ENCODE measurements at places on chromosomes 1 and 21.
A peak's percentile ranks its signal among the peaks of the same experiment; 100 is the strongest.

DNA sequence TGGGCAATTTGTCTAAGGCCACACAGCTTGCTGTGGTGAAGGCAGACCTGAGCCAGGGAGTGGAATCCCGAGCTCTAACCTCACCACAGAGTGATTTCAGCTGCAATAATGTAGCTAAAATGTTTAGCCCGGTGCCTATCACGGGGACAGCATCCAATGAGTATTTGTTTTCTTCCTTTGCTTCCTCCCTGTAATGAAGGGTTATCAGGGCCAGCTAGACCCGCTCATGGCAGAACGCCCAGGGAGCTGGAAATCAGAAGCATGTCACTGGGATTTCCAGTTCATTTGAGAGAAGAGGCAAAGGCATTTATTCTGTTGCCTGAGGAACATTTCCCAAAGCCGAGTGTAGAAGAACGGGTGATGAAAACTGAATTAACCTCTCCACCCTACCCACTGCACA is 183.1 kb downstream of the ZSCAN20 start:
- no peak for DNase-seq

DNA sequence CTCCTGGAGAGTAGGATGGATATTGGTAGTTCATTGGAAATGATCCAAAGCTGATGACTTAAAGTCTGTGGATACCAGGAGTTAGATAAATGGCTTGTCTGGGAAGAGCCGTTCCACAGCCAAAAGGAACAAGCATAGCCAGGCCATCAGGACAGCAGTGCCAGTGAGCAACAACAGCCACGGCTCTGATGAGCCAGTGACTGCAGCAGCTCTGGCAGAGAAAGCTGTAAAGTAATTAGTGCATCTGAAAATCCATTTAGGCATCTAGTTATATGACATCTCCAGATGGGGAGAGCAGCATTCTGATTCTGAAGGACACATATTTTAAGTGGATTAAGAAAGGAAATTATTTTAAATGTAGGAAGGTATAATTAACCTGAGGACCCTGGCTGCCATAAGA is 256.2 kb upstream of the PLXNA2 start:
- no peak for DNase-seq

DNA sequence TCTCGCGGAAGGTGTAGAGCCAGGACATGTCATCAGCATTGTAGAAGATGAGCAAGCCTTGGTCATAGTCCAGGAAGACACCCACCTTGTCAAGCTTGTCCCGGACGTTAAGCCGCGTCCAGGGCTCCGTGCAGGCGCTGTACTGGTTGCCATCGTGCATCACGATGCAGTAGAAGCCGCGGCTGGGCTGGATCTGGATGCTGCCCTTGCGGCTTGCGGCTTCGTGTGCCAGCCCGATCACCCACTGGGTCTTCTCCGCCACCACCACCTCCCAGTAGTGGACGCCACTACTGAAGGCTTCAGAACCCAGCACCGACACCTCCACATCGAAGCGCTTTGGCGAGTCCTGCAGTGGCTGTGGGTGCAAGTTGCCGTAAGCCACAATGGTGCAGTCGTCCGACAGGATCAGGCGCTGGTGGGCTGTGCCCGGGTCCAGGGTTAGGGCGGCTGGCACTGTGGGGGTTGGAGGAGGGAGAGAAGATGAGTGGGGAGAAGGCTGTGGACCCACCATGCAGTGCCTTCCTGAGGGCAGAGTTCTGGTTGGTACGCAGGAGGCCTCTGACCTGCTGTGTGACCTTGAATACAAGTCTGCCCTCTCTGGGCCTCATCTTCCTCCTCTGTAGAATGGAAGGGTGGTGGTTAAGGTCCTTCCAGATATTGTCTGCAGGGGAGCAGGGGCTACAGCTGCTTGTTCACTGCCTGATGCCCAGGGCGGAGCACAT is 34.4 kb downstream of the TRIM62 start:
- DNase-seq, result no peak

DNA sequence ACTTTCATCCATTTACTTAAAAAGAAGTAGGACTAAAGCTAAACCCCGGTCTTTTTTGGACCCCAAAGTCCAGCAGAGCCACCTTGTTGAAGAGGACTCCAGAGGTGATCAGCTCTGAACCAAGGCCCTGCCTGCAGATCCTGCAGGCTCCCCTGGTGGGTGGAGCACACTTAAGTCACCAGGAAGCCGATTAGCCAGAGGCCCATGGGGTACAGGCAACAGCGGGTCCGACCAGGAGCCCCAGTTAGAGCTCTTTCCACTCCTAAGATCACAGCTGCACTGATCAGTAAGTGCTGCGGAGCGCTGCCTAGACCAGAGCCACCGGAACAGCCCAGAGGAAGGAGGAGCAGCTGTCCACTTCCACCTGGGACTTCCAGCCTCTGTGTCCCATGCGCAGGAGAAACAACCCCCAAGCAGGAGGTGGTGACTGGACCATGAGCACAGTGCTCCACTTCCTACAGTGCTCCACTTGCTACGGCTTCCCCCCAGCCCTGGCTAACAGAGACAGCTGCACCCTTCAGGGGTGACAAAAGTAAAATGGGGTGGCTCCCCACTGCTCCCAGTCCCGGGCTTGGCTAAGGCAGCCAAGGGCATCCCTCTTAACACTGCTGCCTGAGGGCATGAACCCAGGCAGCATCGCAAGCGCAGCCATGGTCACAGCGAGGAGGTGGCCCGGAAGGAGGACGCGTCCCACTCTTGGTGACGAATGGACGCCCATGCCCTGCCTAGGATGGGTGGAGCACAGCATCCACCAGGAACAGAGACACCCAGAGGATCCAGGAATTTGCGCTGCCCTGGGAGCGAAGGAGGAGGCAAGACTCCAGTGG is 58.0 kb downstream of the NPHP4 start:
- DNase-seq, result no peak

GRCh38 chr1:43037466-43037865 is 78.8 kb upstream of the SLC2A1 start:
- DNase-seq, result no peak

- DNase-seq, result no peak
Measured at GRCh38 chr1:74842726-74843125, 109.8 kb downstream of the TYW3 start.

DNA sequence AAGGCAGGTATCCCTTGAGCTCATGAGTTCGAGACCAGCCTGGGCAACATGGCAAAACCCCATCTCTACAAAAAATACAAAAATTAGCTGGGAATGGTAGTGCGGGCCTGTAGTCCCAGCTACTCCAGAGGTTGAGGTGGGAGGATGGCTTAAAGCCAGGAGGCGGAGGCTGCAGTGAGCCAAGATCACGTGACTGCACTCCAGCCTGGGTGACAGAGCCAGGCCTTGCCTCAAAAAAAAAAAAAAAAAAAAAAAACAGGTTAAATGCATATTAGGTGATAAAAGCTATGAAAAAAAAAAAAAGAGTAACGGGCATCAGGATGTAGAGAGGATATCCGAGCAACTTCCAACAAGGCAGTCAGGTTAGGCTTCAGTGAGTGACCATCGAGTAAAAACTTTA is 2.8 kb upstream of the SRRM1 start:
- DNase-seq, result peak; percentile 23

- no peak for DNase-seq
Measured at GRCh38 chr1:37755951-37756560, 8.9 kb downstream of the EPHA10 start.

DNA sequence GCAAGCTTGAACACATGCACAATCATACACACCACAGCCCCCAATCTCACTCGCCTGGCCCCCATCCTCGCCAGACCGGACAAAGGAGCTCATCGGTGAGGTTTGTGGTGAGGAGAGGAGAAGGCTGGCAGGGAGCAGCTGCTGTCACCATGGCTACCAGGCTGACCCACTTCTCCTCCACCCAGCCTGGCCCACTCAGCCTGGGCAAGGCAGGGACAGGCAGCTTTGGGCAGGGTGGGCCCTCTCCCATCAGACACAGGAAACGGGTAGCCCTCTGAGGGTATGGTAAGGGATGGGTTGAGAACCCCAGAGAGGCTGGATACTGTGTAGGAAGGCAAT is 15.9 kb downstream of the RIMS3 start:
- no peak for DNase-seq

GRCh38 chr1:81392526-81393226 is 408.1 kb upstream of the ADGRL2 start:
- no peak for DNase-seq

- DNase-seq, result no peak
Measured at GRCh38 chr21:41653954-41654491, 112.8 kb downstream of the RIPK4 start.

DNA sequence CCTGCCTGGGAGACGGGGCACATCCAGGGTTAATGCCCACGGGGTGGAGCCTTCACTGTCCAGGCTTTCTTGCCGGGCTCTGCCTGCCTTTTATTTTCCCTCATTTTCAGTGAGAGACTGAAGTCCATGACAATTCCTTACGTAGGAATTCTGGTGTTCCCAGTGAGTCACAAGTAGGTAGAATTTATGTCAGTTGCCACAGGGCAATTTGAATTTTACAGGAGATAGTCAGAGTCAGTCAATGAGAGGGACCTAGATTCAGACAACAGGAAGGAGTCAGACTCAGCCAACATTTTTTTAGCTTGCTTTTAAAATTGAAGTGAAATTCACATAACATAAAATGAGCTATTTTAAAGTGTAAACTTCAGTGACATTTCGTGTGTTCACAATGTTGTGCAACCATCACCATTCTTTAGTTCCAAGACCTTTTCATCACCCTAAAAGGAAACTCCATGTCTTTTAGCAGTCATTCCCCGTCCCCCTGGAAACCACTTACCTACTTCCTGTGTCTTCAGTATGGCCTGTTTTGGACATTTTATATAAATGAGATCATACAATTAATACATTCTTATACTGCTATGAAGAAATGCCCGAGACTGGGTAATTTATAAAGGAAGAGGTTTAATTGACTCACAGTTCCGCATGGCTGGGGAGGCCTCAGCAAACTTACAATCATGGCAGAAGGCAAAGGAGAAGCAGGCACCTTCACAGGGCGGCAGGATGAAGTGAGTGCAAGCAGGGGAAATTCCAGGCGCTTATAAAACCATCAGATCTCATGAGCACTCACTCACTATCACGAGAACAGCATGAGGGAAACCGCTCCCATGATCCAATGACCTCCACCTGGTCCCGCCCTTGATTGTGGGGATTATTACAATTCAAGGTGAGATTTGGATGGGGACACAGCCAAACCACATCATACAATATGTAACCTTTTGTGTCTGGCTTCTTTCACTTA is 14.6 kb downstream of the AJAP1 start:
- no peak for DNase-seq

DNA sequence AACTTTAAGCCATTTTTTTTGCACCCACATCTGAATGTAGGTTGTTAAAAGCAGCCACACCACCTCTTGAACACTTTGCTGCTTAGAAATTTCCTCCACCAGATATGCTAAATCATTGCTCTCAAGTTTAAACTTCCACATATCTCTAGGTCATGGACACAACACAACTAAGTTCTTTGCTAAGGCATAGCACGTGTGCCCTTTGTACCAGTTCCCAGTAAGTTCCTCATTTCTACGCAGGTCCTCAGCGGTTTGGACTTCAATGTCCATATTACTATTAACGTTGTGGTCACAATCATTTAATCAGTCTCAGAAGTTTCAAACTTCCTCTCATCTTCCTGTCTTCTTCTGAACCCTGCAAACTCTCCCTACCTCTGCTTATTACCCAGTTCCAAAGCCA is 661.6 kb upstream of the PKN2 start:
- no peak for DNase-seq

- no peak for DNase-seq
Measured at GRCh38 chr21:34075760-34076660, 2.6 kb downstream of the MRPS6 start.

- no peak for DNase-seq
Measured at GRCh38 chr1:39957299-39958015, 2.5 kb downstream of the MFSD2A start.

GRCh38 chr1:94701796-94702441 is 118.2 kb upstream of the SLC44A3 start:
- no peak for DNase-seq

Measured in ELF-1 (cell line).